Choroid plexus epithelial cell (primary cell): ENCODE measurements at places on chromosomes 4 and X.
A peak's percentile ranks its signal among the peaks of the same experiment; 100 is the strongest.

- DNase-seq, result no peak
These were observed 82.6 kb downstream of the FAM53A start for GRCh38 chr4:1601533-1601835.

DNA sequence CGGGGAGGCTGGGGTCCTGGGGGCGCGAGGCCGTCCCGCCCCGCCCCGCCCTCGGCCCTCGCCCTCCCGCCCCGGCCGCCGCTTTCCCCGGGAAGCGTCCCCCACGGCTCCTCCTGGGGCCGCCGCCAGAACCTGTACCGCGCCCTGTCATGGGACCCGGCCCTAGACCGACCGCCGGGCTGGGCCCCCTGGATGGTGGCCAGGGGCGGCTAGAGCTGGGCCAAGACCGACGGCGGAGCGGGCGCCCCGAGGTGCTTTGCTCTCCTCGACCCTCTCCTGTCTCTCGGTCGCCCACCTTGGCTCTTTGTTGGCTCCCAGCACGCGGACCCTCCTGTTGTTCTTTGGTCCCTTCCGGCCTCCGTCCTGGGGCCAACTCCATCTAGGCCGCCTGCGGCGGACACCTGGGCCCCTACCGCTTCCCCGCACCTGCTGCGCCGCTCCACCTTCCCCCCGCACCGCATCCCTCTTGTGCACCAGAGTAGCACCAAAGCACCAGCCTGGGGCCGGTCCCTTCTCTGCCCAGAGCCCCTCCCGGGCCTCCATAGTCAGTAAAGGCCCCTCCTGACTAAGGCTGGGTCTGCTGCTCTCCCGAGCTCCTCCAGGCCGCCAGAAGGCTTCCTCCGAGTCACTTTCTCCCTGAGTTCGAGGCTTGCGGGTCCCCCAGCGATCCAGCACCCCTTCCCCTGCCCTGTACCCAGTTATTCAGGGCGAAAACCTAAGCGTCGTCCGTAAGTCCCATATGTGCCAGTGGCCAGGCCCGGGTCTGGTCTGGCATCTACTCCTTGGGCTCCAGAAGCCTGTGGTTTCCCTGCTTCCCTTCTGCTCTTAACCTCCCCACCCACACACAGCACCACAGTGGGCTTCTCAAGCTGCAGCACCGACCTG lies 587 bp downstream of the TACC3 start:
- DNase-seq, result no peak

DNA sequence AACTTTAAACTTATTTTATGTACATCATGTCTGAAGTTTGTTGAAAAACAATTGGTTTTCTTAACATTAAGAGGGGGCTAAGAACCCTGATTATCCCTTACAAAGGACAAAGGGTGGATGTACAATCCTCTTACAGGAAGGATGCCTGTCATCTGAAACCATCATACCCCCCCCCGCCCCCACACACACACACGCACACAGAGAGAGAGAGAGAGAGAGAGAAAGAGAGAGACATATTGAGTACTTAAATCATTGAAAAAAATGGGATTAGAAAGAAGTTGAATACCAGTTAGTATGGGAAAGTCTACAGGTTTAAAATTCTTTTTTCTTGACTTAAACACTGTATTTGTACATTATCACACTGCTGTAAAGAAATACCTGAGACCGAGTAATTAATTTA lies 10.9 kb upstream of the PGM2 start:
- no peak for DNase-seq

DNA sequence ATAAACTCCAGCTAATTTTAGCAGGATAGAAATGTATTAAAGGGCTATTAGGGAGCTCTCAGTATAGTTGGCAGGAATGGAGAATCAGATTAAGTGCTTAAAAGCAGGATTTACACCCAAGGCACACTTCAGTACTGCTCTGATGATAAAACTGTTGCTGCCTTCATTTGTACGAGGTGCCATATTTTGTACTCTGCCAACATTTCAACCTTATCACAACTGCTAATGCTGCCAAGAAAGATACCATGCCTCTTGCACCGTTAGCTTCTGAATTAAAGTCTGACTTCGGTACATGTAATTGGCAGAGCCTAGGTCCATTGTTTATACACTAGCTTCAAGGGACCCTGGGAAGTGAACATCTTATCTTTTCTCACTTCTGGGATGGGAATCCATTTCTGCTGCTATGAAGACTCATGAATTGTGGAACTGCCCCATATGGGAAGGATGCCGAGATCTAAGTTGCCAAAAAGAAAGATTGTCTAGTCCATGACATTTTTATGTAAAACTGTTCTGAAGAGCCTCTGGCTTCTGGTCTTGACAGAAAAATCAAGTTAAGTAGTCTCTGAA lies 624.0 kb upstream of the IGFBP7 start:
- DNase-seq, result no peak

GRCh38 chr4:136863756-136864155 lies 668.5 kb downstream of the PCDH18 start:
- DNase-seq, result peak; percentile 18

DNA sequence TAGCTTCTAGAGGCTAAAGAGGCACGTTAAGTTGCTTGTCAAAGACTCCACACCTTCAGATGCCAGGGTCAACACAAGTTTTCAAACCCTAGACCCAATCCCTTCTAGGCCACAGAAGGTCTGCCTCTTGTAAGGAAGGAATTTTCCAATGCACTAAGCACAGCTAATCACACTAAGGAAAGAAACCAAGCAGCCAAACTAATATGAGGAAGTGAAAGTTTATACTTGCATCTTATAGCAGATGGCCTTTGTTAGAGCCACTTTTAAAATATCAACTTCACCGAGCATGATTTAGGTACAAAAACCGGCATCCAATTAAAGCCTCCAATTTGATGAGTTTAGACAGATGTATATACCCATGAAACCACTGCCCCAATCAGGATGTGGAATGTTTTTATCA lies 9.9 kb downstream of the FHL1 start:
- no peak for DNase-seq

GRCh38 chr4:4492161-4492847 lies 49.5 kb downstream of the STX18 start:
- peak; percentile 78 for DNase-seq

DNA sequence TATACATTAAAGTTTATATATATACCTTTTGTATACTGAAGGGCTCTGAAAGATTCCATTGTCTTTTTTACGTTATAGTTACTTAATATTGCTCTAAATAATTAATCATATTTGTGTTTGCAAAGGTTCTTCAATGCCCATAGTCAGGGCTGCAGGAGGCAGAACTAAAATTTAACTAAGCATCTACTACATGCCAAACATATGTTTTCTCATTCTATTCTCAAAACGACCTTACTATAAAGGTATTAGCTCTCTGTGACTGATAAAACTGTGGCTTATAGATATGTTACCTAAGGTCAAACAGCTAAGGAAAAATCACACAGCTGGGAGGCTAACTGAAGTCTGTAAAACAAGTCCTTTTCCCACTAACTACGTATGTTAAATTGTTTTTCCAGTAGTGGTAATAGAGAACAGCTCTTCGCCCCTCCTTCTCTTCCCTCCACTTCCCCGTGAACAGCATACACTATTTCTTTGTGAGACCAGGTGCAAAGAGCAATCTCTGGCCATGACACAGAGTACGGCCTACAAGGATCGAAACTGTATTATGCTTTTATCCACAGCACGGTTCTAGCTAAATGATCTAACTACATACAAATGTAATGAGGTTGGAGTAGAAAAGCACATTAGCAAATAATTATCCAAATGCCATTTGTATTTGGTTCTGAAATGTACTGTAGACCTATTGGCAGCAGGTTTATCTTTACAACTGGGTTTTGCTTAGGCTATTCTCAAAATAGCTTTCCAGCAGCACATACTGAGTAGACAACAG lies 1.7 kb downstream of the CNOT6L start:
- DNase-seq, result peak; percentile 22

- no peak for DNase-seq
These were observed 178.2 kb downstream of the HS3ST1 start for GRCh38 chr4:11250510-11250909.

DNA sequence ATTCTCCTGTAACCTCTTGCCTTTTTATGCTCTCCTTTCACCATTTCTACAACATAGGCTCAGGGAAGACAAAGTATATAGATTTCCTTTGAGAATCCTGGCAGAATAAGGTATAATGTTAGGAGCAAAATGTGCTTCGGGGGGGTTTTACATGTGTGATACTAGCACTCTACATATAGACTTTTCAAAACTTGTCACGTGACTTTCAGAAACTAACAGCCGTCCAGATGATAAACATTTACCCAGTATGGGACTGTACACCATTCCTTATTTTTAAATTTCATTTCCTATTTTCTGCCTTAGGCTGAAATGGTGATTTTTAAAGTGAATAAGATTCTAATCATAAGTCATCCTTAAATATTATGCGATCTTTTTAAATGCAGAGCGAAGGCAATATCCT lies 420.4 kb upstream of the PITX2 start:
- DNase-seq, result no peak

DNA sequence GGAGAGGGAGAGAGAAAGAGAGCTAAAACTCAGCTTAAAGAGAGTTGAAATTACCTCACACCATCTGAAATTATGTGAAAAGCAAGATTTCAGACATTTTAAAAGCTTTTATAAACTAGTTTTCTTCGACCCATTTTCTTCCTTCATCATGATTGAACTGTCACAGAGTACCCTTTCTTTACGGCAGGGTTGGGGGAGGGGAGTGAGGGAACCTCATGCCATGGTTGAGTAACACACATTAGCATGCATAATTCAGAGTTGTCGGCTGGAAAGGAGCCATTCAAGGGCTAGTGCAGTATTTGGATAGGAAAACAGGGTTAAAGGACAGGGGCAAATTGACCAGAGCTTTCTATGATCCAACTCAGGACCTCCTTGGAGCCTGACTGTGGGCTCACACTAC lies 46.2 kb downstream of the PCDH19 start:
- DNase-seq, result no peak

GRCh38 chr4:182808673-182809416 lies 108.3 kb downstream of the DCTD start:
- DNase-seq, result peak; percentile 14

DNA sequence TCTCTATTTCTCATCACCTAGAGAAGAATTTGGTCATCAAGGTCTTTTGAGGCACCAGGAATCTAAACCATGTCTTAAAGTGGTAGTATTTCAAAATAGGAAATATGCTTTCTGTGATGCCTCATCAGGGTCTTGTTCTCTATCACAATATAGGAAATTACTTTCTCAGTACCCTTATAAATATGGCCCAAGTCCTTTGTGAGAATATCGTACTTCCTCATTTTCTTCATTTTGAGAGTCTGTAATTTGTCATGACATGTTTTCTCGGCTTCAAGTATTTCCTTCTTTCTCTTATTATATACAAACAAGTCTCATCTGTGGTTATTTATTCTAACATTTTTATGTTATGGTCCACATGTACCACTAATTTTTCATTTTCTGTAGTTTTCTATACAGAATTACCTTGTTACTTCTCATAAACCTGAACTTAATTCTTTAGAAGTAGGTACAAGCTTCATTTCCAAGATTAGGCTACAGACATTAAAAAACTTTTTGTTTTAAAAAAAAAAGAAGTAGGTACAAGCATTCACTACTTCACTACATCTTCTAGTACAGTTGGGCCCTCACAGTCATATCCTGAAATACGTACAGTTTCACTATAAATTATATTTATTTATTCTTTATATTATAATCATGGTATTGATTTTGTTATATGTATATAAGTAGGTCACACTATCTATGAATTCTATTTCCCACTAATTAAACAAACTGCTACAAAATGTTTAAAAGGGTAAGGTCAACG lies 54.4 kb downstream of the KLHL13 start:
- no peak for DNase-seq

- no peak for DNase-seq
These were observed 40.1 kb downstream of the BTC start for GRCh38 chr4:74754218-74754617.

DNA sequence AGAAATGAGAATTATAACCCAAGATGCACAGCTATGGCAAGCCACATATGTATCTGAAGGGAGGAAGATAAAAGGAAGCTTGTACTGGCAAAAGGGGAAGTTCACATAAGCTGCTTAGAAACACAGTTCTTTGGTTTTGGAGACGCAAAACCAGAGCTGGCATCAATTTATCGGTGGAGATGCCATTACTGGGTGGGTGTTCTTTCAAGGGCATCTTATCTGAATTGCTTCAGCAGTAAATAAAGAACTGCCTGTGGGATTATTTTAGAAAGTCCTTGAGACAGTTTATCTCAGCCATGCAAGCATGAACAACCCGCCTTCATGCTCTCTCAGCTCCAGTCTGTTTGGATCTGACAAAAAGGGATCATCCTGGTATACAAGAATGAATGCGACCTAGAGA lies 60.8 kb downstream of the DDX60 start:
- DNase-seq, result no peak

- peak; percentile 95 for DNase-seq
These were observed 39.4 kb upstream of the WDFY3 start for GRCh38 chr4:85005865-85006377.

- peak; percentile 75 for DNase-seq
These were observed 895 bp downstream of the SMIM14 start for GRCh38 chr4:39637586-39638353.

- no peak for DNase-seq
These were observed 5.2 kb upstream of the EFNB1 start for GRCh38 chrX:68823413-68824151.

DNA sequence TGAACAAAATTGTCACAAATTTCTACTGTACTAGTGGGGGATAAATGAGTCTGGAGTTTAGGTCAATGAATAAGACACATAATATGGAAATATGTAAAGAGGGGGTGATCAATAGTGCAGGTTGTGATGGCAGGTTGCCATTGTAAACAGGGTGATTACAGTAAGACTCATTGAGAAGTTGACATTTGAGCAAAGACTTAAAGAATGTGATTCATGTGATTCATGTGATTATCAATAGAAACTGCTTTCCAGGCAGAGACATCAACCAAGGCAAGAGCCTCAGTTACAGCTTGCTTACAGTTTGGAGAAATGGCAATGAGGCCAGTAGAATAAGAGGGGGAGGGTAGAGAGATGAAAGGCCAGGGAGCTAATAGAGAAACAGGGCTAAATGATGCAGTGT lies 45.8 kb upstream of the GIMD1 start:
- peak; percentile 26 for DNase-seq

DNA sequence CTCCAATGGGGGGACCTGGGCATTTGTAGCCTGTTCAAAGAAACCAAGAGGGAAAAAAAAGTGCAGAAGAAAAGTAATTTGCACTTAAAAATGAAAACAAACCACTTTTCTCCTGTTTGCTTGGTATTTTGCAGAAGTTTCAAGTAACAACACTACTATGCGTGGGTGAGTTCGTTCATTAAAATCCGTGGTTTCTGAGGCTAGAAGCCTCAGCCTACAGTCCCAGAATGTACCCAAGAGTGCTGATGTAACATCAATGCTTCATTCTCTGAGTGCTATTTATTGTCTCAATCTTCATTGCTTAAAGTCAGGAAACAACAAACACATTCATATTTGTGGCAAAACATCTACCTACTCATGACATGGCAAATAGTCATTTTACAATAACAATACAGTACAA lies 29.2 kb downstream of the LGI2 start:
- DNase-seq, result no peak

GRCh38 chr4:68410149-68410548 lies 37.1 kb upstream of the TMPRSS11E start:
- no peak for DNase-seq

GRCh38 chr4:155624478-155624877 lies 42.2 kb upstream of the GUCY1A1 start:
- no peak for DNase-seq

GRCh38 chr4:18057821-18058533 lies 36.4 kb upstream of the LCORL start:
- no peak for DNase-seq
